ENCODE measurements at places on chromosomes 4 and X.

DNA sequence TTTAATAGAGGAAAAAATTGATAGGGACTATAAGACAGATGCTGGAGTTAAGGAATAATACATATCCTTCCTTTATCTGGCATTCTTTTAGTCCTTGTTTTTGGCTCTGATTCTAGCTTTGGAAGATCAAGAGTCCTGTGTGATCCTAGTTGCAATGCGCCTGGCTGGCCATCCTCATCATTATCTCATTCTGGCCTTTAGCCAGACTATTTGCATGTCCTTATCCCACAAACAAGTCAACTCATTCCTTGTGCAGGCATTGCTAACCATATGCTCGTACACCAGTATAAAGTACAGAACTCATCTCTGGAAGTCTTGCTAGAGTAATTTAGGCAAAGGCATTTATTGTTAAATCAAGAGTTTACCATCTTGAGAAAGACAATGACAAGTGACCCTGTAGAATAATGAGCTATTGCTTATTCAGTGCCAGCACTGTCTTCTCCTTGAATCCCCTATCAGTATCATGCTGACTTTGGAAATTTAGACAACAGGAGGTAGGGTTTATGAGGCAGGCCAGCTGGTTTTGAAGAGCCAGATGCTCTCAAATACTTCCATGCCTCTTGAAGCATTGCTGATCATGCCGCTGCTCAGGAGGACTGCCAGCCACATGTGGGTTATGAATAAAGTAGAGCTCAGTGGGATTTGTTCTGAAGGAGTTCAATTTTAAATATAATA lies 1730.3 kb upstream of the TENM3 start:
- DNase-seq = no peak

DNA sequence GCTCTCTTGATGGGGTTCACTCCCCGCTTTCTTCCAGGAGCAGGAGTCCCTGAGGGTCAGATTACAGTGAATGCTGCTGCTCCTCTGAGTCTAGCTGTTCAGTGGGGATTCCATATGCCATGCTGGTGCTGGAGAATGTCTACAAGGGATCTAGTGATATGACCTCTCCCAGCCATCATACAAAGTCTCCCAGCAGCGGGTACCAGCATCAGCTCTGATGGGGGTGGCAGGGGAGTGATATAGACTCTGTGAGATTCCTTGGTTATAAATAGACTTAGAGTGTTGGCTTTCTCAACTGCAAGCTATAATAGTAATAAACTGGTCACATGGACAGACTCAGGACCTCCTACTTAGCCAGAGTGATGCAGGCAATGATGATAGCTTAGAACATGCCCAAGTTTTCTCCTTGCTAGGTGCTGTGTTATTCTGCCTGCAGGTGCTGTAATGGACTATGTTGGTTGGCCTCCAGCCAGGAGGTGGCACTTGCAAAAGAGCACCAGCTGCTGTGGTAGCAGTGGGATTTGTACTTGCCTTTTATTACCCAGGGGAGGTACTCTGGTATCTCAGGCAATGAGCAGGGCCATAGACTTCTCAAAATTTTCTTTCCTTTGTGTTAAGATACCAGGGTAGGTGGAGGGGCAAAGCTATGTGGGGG lies 202.9 kb downstream of the CHIC1 start:
- DNase-seq = no peak

GRCh38 chr4:29405116-29405515 lies 1315.1 kb upstream of the PCDH7 start:
- DNase-seq = no peak

DNA sequence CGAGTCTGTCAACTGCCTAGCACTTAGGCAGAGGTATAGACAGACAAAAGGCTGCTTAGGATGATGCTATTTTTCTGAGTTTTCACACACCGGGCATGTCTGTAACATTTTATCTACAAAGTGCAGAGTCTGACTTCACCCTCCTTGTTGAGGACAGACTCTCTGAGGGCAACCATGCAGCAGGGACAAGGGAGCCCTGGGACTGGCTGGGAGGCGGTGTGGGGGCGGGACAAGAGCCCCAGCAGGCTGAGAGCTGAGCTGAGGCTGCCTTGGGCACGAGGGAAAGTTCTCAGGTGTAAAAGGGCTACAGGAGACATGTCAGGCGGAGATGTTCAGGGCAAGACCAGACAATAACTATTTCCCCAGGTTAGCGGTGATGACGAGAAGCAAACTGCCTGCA lies 81.6 kb downstream of the GATB start:
- no peak for DNase-seq

DNA sequence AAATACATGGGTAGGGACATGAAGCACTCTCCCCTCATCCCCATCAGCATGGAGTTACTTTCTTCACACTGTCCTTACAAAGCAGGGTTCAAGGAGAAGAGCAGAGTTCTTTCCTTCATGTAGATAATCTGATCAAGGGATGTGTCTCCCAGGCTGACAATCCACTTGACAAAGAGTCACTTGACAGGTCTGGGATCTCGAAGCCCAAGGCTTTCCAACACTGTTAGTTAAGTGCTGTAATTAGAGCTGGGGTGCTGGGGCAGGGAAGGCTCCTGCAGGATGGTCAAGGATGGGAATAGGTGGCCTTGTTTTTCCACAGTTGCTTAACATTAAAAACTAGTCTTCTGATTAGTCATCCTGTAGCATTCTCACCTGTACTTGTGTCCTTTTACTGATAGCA lies 38.0 kb downstream of the CCNG2 start:
- no peak for DNase-seq

- no peak for DNase-seq
Observed at GRCh38 chr4:167774646-167775045, 317.7 kb upstream of the ANXA10 start.

GRCh38 chr4:143017210-143017609 lies 167.5 kb upstream of the USP38 start:
- DNase-seq = no peak
